ENCODE measurements at places on chromosomes 12 and 14. TPM values are rescaled to one million over a fixed set of nuclear protein-coding genes. Genes with fewer than 3 reads are reported as not detected.

- H3K4me1 ChIP-seq = peaks cover 17% of the 10 kb centered on the region
- DNase-seq = peak; percentile 38
- H3K36me3 ChIP-seq = no peaks in the 10 kb centered on the region
- no peak within 1 kb of the TSS for H3K27ac ChIP-seq
Measured at GRCh38 chr12:53751336-53752191, at the start of gene CISTR. Gene CISTR, minus strand, starts transcription at chr12:53751979.

- H3K27ac ChIP-seq = no peak overlapping the region
- no peaks in the 10 kb centered on the region for H3K36me3 ChIP-seq
- DNase-seq = no peak
- H3K4me1 ChIP-seq = peaks cover 23% of the 10 kb centered on the region
- no peaks in the 10 kb centered on the region for H3K27me3 ChIP-seq
Measured at GRCh38 chr14:74934476-74935359, 11.7 kb upstream of the RPS6KL1 start.

DNA sequence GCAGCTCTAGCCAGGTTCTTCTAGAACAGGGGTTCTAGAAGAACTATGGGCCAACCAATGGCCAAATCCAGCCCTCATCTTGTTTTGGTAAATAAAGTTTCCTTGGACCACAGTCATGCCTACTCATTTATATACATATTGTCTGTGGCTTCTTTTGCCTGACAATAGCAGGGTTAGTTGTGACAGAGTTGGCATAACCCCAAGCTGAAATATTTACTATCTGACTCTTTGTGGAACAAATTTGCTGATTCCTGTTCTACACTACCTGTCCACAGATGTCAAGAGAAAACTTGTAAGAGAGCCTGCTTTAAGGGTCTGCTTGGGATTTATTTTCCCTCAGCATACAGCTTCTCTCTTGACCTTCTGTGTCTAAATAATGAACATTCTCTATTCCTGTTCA lies 289.0 kb downstream of the KSR2 start:
- H3K27me3 ChIP-seq = peaks cover 6% of the 10 kb centered on the region
- no peak overlapping the region for H3K27ac ChIP-seq
- DNase-seq = no peak
- no peak overlapping the region for H3K4me3 ChIP-seq
- no peaks in the 10 kb centered on the region for H3K36me3 ChIP-seq

DNA sequence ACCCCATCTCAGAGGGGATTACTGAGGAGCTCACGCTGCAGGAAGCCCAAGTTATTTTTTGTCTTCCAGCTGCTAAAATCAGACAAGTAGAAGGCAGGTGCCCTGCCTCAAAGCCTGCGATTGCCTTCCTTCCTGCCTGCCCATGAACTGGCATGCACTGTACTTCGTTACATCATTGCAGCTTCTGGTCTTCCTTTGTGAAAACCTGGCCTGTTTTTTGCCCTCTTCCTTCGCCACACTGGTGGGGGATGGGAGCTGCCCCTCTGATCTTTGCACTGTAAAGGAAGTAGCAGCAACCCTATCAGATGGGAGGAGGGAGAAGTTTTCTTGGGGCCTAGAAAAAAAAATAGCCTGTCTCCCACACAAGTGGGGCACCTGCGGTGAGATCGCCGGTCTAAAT lies 1098.7 kb downstream of the BCL11B start:
- DNase-seq = no peak
- H3K27ac ChIP-seq = peak overlapping the region; percentile 92
- H3K27me3 ChIP-seq = no peaks in the 10 kb centered on the region
- peaks cover 9% of the 10 kb centered on the region for H3K36me3 ChIP-seq

GRCh38 chr12:68675101-68675842 lies 11.5 kb upstream of the NUP107 start:
- H3K27me3 ChIP-seq = no peaks in the 10 kb centered on the region
- peak; percentile 71 for DNase-seq

DNA sequence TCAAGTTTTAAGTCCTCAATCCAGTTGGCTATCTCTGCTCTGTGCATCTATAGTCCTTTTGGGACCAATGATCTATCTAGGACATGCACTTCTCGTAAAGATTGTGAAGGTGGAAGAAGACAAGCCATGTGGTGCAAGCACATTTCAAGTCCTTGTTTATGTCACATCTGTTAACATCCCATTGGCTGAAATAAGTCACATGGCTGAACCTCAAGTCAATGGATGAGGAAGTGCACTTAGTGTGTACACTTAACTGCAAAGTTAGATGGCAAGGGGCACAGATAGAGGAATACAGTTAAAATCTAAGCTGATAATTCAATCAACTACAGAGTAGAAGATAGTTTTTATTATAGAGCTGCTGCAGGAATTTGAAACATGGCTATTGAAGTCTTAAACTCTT lies 362.8 kb upstream of the TBX3 start:
- no peaks in the 10 kb centered on the region for H3K27me3 ChIP-seq
- no peak overlapping the region for H3K4me3 ChIP-seq
- no peaks in the 10 kb centered on the region for H3K36me3 ChIP-seq
- H3K27ac ChIP-seq = no peak overlapping the region
- no peak for DNase-seq

GRCh38 chr14:105865266-105865903 lies 339.0 kb downstream of the TMEM121 start:
- DNase-seq = no peak
- no peaks in the 10 kb centered on the region for H3K36me3 ChIP-seq

Gene MLF2
- 134 TPM for total RNA-seq
